ENCODE measurements at places on chromosomes 13 and 19.

DNA sequence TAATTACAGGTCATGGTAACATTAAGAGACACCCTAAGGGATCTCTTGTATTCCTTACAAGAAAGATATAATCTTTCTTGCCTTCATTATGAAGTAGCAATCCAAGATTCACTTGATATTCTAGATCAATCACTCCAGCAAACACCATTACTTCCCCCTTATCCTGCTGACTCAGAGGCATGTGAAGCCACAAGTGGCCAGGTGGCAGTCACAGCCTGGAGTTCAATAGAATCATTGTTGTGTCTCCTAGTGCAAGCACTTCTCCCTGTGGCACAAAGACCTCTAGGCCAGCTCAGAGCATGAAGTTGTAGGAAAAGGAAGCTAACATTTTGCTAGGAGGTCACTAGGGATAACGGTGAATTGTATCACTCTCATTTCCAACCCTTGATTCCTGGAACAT lies 864.3 kb upstream of the ATXN8OS start:
- no peak for DNase-seq

DNA sequence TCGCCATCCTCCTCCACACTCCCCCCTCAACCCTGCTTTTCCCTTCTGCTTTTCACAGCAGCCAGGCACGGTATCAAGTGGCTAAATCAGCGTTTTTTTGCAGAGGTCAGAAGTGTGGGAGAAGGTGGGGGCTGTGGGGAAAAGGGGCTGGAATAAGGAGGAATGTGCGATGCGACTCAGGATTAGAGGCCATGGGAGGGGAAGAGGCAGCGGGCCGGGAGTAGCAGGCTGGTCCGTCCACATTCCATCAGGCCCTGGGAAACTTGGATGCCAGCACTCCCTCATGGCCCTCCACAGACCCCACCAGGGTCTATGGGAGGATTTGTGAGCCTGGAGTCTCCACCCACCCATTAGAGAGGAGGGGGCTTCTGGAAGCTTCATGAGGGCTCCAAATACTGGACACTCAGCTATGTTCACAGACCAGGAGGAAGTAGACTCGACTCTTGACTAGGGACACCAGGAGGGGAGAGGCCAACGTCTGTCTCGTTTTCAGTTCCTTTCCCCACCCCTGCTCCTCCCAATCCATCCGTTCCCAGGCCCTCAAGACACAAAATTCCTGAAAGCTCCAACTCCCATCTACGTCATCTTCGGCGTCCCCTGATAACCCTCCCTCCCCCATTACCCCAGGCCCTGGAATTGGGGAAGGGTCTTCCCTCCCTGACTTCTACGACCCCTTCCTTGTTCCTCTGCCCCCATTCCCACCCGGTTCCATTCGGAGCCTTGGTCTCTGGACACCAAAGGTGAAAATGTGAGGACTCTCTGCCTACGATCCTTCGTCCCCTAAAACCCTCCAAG lies 3.3 kb upstream of the KCNC3 start:
- no peak for DNase-seq

- no peak for DNase-seq
Measured at GRCh38 chr13:29572575-29572974, 22.9 kb downstream of the SLC7A1 start.

DNA sequence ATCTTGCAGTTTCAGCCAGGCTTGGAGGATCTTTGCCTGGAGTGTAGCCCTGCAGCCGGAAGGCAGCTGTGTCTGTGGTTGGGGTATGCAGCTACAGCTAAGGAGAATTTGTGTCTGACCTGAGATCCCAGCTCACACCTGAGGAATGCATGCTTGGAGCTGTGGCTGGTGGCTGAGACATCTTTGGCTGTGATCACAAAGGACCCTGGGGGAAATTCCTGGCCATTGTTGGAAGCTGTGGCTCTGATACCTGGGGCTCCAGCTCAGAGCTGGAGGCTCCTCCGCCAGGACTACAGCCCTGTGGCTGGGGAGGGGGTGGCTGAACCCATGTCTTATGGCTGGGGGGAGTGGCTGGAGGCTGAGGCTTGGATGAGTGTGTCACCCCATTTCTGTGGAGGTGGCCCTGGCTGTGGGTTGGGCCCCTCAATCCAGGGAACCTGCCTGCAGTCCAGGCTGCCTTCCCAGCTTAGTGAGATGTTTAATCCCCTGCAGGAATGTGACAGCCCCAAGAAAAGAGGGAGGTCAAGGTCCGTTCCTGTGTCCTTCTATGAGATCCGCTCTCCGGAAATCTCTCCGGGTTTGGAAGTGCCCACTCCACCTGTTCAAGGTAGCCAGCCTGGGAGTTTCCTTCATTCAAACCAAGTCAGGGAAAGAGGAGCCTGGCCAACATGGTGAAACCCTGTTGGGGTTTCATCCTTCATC lies 27.6 kb downstream of the ARHGEF18 start:
- no peak for DNase-seq

- no peak for DNase-seq
Measured at GRCh38 chr13:105607016-105607415, 928.4 kb downstream of the EFNB2 start.

DNA sequence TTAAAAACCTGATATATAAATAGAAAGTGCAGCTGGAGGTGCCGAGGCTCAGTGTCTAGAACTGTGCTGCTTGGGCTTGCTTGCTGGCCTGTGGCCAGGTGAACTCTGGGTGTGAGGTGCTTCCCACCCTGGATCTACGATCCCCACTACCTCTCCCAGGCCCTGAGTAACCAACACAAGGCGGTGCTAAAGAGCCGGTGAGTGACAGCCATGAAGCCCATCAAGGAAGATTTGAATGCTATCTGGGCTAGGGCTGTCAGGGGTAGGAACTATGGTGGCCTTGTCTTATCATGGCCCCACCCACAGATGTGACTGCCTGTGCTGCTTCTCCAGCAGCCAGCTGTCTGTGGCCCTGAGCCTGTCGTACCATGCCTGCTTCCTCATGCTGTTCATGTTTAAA lies 25.6 kb upstream of the ZNF91 start:
- no peak for DNase-seq

GRCh38 chr13:99472122-99472440 lies 29.2 kb upstream of the TM9SF2 start:
- DNase-seq, result no peak
